Activated CD4-positive, CD25-positive, alpha-beta regulatory T cell treated with anti-CD3 and anti-CD28 coated beads, Interleukin-2, amount 50 U/mL, for 24 hours (primary cell): ENCODE measurements at places on chromosomes 3 and 15.
A peak's percentile ranks its signal among the peaks of the same experiment; 100 is the strongest.

GRCh38 chr3:69925506-69925905, 74.0 kb upstream of the SAMMSON start:
- no peak for ATAC-seq

DNA sequence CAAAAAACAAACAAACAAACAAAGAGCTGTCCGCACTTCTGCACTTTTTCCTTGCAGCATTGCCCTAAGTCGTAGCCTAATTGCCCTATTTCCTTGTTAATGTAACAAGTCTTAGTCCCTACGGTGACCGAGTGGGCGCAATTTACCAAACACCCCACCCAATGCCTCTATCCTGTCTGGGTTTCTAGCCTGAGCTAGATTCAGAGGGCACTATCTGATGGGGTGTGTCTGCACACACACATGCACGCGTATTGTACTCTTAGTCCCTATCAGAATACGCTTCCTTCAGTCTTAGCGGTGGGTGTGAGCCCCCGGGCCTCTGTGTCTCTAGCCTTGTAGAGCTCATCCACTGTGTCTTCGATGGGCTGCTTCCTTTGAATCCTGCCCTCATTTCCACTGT, 125.9 kb upstream of the DLG1 start:
- no peak for ATAC-seq

DNA sequence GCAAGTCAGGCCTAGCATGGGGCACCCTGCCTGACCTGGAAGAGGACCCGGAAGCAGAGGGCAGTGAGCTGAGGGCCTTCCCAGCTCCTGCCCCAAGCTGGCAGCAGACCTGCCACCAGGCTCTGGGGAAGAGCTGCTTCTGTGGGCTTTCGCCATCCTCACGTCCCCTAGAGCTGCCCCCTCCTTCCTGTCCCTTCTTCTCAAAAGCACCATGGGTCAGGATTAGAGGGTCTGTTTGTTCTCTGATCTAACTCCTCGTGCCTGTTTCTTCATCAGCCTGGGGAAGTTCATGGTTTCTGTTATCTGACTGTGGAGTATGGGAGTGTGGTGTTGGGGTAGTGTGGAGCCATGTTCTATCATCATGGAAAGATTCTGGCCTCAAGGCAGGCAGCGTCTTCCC, 58.4 kb upstream of the POLG start:
- no peak for ATAC-seq

DNA sequence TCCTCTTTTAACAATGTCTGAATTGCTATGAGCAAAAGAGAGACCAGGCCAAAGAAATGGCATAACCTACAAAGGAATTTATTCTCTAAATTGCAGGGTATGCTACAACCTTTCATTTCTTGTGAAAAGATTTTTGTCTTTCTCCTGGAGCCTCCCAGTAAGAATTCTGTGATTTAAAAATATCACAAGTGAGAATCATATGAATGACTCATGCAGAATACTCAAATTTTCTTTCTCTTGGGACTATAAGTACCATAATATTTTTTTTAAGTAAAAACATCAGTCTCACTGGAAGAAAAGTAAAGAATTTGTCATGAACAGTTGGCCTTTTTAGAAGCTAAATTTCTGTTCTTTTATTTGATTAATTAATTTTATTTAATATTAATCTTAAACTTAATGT, 26.3 kb downstream of the SYNPR start:
- no peak for ATAC-seq

- ATAC-seq = no peak
Observed at GRCh38 chr3:65829228-65829627, 209.5 kb downstream of the MAGI1 start.

- ATAC-seq = no peak
Observed at GRCh38 chr3:170641510-170642236, 55.8 kb upstream of the SLC7A14 start.

GRCh38 chr15:89364341-89364740, 29.7 kb upstream of the POLG start:
- no peak for ATAC-seq

DNA sequence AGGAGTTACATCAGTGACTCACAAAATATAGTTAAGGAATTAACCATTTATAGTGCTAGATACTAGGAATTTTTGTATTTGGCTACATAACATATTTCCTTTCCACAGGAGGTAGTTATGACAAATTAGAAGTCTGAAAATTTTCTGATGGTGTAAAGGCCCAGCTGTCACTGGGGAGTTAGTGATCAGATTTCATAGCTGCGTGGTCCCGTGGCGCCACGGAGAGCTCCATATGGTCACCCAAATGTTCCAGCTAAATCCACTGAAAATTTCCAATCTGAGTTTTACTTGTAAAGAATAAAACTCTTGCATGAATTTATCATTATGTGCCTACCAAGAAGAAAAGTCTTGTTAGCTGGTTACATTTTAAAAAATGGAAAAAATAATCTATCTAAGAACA, 368.9 kb upstream of the PLSCR5 start:
- no peak for ATAC-seq

- no peak for ATAC-seq
Observed at GRCh38 chr15:74441248-74441941, 7.6 kb upstream of the SEMA7A start.

- no peak for ATAC-seq
Observed at GRCh38 chr3:193813501-193813830, 220.5 kb downstream of the OPA1 start.

GRCh38 chr3:23594066-23594465, 211.7 kb upstream of the UBE2E1 start:
- no peak for ATAC-seq

- ATAC-seq = no peak
Observed at GRCh38 chr3:9881441-9881840, 1.4 kb upstream of the CIDEC start.

DNA sequence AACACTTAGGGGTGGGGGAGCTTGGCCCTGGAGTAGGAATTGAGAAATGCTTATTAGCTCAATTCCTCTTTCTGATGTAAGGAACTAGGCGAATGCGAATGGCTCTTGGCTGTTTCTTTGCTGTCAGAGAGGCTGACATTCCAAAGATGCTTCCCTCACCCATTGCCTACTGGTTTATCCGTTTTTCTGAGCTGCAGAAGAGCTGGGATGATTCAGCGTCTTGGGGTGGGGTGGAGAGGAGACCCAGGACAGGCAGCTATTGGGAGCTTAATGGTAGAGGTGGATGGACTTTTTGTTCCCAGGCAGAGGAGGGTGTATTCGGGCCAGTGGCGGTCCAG, 9.8 kb downstream of the PLEKHO2 start:
- no peak for ATAC-seq

- no peak for ATAC-seq
Observed at GRCh38 chr15:83210619-83211018, 3.0 kb upstream of the HDGFL3 start.

- ATAC-seq = no peak
Observed at GRCh38 chr3:59186725-59187124, 136.9 kb upstream of the CFAP20DC start.

GRCh38 chr3:135927155-135927554, 38.4 kb upstream of the PPP2R3A start:
- ATAC-seq = no peak

GRCh38 chr3:185153861-185154629, 1.2 kb upstream of the C3orf70 start:
- ATAC-seq = no peak

DNA sequence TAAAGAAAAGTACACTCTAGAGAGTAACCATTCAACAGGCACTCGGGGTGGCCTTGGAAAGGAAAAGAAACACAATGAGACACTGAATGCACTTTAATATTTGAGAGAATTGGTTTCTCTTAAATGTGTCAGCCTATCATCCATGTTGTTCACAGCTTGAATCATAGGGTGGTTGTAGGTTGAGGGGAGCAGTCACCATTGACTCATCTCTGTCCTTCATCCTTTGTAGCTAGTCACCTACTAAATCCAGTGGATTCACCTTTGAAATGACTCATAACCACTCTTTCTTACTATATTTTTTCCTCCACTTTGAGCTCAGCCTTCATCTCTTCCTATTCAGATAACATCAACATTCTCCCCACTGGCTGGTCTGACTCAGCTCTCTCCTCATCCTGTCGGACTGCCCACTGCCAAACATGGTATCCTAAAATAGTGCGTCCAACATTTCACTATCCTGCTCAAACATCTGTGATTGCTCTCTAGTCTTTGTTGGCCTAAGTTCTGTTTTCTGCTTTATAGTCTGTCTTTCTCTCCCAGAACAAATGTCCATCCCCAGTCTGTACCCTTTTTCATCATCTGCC, 182.7 kb upstream of the GADL1 start:
- peak; percentile 96 for ATAC-seq

DNA sequence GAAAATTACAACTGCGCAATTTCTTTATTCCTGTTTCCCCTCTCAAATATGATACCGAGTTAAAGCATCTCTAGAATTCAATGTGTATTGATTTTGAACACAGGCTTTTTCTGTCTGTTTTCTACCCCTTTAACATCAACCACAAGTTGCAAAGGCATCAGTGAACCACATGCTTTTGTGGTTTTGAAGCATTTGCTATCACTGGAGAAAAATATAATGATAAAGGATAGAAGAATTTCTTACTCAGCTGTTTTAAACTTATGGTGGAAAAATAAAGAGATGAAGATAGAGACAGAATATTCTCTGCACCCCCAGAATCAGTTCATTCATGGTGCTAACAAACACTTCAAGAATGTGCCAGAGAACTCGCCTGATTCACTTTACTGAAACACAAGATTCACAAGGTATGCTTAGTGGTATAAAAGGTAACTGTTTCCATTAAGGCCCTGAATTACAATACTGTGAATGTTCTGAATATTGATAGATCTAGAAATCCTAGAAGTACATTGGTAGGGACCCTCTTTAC, 9.5 kb upstream of the DPPA4 start:
- ATAC-seq = no peak

DNA sequence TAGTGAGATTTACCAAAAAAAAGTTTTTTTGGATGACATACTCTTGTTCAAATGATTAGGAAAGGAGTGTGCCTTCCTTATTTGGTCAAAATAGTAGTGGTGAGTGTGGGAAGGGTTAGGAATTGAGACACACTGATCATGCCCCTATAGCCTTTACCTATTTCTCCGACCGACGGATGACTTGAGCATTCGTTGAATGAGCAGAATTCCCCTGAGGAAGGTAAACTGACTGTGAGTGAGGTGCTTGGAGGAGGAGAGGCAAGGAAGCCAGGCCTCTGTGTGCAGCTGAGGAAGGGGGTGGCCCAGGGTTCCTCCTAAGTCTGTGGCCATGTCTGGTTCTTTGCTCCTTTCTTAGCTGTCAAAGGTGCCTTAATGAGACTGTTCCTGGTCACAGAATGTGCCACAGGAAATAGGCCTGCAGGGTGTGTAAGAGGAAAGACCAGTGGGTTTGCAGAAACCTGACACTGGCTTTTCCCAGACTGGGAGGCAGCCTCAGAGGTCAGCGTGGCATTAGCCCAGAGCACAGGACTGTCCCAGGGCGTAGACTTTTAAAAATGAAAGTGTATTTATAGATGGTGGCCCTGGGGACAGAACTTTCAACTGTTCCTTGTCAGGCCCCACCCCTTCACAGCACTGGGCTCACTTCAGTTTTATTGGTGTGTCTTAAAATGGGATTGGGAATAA, 307.7 kb upstream of the C2CD4B start:
- no peak for ATAC-seq

- no peak for ATAC-seq
Observed at GRCh38 chr15:40428185-40428584, 12.6 kb upstream of the BAHD1 start.

- no peak for ATAC-seq
Observed at GRCh38 chr15:89912674-89913396, at the start of gene ARPIN. ARPIN (minus strand) TSS chr15:89912952; CDS start chr15:89912835, 117 bp downstream.

- no peak for ATAC-seq
Observed at GRCh38 chr3:139935016-139935865, at the start of gene CLSTN2. CLSTN2 (plus strand) TSS chr3:139935185.

DNA sequence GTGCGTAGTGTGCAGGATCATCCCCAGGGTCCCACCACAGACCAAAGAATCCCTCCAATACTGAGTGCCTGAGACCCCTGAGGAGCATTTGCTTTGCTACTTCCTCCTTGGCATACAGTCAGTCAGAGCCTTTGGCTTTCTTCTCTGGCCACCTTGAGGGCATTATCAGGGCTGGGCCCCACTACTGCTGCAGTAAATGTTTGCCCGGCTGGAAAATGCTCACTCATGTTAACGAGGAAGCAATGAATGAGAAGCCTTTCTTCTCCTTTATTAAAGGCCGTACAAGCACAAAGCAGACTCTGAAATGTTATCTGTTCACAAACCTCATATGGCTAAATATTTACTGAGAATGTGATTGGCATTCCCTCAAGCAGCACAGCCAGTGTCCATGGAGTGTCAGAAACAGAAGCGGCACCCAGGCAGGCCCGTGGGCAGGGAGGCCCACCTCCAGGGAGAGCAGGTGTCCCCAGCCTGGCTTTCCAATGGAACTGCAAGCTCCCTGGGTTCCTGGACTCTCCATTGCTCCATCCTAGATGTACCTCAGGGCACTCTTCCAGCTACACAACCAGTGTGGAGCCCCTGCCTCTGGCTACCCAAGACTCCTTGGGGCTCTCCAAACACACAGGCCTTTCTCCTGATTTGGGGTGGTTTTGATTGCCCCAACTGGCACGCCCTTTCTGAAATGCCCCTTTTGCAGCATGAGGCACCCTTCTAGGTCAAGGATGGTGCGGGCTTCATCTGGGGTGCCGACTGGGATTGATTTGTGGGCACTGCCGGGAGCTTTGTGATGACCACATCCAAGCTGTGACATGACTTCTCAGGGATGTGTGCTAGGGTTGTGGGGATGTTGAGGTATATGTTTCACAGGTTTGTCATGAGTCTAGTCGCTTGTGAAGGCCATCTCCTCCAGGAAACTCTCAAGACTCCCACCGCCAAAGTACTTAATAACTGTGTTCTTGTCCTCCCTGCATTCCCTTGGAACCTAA, 195.6 kb downstream of the FAM43A start:
- no peak for ATAC-seq

DNA sequence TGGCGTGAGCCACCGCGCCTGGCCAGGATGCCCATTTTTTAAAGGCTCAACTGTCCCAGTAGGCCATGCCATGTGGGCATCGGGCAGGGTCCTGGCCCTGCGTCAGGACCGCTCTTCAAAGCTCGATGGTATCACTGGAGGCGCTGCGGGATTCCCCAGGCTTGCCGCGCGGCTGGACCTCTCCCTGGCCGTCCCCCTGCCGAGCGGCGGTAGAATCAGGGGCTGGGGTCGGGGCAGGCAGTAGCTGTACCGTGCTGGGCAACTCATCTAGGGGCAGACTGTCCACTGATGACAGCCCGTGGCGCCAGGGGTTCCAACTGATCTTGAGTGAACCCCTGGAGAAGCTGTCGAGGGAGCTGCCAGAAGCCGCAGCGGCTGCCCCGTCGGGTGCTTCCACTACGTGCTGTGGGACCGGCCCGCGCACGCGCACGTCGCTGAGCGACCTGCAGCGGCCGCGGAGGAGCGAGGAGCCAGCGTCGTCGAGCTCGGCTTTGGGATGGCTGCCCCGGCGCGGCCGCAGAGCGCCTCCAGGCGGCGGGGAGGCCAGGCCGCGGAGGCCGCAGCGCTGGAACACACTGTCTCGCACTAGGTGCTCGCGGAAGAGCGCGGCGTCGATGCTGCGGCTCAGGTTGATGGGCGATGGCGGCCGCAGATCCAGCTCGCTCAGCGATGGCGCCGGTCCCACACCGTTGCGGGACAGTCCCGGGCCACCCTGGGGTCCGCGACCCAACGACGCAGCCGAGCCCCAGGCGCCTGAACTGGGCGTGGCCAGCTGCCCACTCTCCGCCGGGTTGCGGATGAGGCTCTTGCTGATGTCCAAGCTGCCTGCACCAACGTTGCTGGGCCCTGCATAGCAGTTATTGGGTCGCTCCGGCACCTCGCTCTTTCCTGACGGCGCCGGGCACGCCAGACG, 5.8 kb downstream of the PRRT3 start:
- peak; percentile 94 for ATAC-seq
